ENCODE measurements at places on chromosomes 5 and 9.
A peak's percentile ranks its signal among the peaks of the same experiment; 100 is the strongest.

DNA sequence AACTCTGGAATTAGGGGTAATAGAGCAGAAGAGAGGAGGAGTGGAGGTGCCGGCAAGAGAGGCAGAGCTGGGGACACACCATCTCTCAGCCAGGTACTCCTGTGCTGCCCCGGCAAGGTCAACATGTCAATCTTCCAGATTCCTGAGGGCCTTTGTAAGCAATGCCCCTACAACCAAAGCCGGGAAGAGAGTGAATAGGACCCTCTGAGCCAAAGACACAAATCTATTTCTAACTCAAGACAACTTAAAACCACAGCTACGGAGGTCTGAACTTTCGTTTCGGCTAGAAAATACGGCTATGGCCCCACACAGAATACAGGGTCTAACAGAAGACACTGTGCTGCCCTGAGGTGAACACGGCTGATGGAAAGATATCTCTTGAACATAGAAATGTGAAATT lies 66.6 kb downstream of the SERINC5 start:
- DNase-seq, result no peak

DNA sequence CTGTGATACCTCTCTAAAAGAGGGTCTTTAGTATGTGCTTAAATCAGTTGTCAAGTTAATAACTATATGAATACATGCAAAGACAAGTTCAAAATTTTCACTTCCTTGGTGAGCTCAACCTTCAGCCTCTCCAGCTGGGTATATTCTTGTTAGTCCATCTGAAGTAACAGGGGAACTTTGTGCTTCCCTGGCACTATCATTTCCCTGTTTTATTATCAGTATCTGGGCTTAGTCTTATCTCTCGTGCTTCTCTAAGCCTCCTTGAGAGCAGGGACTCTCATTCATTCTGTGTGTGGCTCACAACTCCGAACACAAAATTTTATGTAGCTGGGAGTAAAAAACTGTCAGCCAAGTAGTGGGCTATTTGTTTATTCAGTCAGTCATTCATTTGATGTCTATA lies 175.9 kb upstream of the MAP3K1 start:
- DNase-seq, result no peak

GRCh38 chr9:6922680-6923079 lies 164.9 kb downstream of the KDM4C start:
- DNase-seq, result no peak

DNA sequence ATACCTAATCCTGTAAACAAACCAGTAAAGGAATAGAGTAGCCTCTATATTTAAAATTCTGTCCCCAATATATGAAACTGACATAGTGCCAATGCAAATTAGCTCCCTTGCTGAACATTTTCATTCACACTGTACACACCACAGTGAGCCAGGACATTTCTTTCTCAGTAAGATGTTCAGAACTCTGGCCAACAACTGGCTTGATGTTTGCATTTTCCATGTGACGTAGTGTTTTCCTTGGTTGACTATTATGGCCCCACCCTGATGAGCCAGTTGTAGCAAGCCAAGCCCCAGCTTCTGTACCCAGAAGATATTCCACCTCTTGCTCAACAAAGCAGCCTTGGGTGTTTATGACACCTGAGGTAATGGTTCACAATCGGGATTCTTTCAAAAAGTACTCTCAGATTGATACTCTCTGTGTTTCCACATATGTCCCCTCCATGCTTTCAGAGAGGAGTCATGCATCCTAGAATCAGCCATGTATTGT lies 17.7 kb upstream of the ANXA1 start:
- DNase-seq, result peak; percentile 16

- DNase-seq, result peak; percentile 3
These were observed 1046.9 kb upstream of the WWC1 start for GRCh38 chr5:167244583-167244982.

GRCh38 chr5:28374492-28374967 lies 1336.1 kb upstream of the CDH9 start:
- DNase-seq, result peak; percentile 45

- DNase-seq, result no peak
These were observed 43.2 kb upstream of the NR3C1 start for GRCh38 chr5:143446535-143447226.

GRCh38 chr9:126290871-126291270 lies 35.8 kb upstream of the MVB12B start:
- DNase-seq, result no peak

All from iris pigment epithelial cell (primary cell).